ENCODE measurements at places on chromosomes 7 and 10. TPM values are rescaled to one million over a fixed set of nuclear protein-coding genes. Genes with fewer than 3 reads are reported as not detected.

The AIFM2 gene
- 3.3 TPM for total RNA-seq

The SEMA3C gene
- total RNA-seq = 159 TPM

GRCh38 chr10:124616040-124616835 lies 127.9 kb downstream of the FAM53B start:
- peaks cover 59% of the 10 kb centered on the region for H3K4me1 ChIP-seq
- peaks cover 80% of the 10 kb centered on the region for H3K36me3 ChIP-seq
- H3K4me3 ChIP-seq = no peak overlapping the region
- H3K27me3 ChIP-seq = no peaks in the 10 kb centered on the region
- no peak for DNase-seq

DNA sequence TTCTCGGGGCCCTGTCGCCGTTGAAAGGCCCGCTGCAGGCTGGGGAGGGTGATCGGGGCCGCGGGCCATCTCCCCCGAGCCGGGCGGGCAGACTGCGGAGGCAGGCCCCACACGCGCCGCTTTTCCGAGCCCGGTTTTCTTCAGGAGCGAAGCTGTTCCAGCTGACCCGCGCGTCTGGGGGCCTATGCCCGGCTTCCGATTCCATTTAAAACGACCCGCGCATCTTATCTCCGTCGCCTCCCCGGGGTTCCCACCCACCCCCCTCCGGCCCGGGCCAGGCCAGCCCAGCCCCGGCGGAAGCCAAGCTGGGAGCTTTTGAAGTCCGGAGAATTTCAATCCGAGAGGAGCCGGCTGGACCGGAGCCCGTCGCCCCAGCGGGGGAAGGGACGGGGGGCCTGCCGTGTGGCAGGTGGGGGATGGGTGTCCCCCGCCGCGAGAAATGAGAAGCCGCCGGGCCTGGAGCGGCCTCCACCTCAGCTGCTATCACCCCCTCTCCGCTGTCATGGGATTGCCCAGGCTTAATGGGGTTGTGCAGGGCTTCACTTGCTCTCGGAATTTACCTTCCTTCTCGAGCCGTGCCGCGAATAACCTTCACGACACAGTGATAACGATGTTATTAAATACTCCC lies 3.1 kb upstream of the EVX1 start:
- no peak overlapping the region for H3K27ac ChIP-seq
- no peaks in the 10 kb centered on the region for H3K36me3 ChIP-seq
- DNase-seq = no peak
- H3K4me1 ChIP-seq = peaks cover 50% of the 10 kb centered on the region
- H3K4me3 ChIP-seq = no peak overlapping the region

DNA sequence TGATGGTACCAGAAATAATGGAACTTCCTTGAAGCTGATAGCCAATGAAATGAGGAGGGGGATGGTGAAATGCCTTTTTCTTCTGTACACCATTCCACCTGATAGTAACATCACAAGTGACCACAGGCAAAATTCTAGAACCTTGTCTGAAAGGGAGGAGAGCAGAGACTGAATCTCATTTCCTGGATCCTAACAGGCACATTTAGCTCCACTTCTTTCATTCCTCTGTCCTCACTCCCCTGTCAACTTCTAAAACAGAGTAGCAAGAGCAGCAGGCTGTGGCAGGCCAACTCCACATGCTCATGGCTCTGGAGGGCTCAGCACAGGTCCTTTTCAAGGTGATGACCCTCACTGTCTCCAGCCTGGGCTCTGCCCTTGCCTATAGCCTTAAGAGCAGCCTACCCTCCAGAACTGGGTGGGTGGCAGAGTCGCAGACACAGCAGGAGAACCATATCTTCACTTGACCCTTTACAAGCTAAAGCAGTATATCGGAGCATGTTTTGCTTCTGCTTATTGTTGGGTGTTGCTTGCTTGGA lies at the start of gene LRRC18:
Gene LRRC18, minus strand, starts transcription at position 51 of the 536 bp plus-strand sequence. CDS start 25,685 bp downstream, outside the sequence.
- no peak within 1 kb of the TSS for H3K4me3 ChIP-seq
- DNase-seq = no peak
- H3K4me1 ChIP-seq = peaks cover 7% of the 10 kb centered on the region

GRCh38 chr10:13922586-13922985 lies 335.8 kb downstream of the PRPF18 start:
- H3K36me3 ChIP-seq = no peaks in the 10 kb centered on the region
- no peaks in the 10 kb centered on the region for H3K27me3 ChIP-seq
- no peak overlapping the region for H3K27ac ChIP-seq
- H3K4me1 ChIP-seq = peaks cover 3% of the 10 kb centered on the region

GRCh38 chr10:89702121-89702480 lies 711 bp downstream of the KIF20B start:
- peak overlapping the region; percentile 97 for H3K4me3 ChIP-seq
- H3K4me1 ChIP-seq = peaks cover 6% of the 10 kb centered on the region
- no peak for DNase-seq

DNA sequence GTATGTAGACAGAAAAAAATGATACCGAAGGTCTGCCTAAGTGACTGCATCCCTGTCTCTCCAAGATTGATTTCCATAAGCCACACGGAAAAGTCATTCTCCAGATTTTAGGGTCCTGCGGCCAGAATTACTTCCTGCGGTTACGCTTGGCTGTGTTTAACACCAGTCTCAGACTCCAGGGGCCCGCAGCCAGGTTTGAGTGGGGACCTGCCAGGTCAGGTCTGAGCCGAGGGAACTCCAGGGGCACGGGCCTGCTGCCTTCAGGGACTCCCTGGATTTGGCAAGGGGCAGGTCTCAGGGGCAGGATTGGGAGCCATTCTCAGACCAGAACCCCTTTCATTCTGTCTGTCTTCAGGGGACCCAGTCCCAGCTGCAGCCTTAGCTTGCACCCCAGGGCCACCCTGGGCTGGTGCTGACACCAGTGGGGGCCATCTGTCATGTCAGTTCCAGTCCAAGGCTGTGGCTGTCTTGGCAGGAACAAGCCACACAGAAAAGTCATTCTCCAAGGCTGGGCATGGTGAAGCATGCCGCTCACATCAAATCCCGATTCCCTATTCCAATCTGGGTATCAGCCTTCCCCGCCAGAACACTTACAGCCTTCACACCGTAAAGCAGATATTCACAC lies 39.0 kb downstream of the TMEM120A start:
- no peak overlapping the region for H3K27ac ChIP-seq
- peaks cover 9% of the 10 kb centered on the region for H3K4me1 ChIP-seq
- no peaks in the 10 kb centered on the region for H3K27me3 ChIP-seq

DNA sequence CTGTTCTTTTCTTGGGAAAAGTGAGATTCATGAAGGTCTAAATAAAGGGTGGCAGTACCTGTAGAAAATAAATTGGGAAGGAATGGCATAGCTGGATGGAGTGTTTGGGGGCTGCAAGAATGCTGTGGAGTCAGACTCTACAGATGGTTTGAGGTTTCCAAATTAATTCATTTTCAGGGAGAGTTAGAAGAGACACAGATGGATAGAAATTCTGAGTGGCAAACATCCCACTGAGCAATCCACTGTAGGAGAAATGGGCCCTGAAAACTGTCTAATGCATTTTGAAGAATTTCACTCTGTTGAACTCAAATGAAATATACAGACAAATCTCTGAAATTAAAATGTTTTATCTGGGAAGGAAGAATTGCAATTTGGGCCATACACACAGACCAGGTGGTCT lies 16.9 kb upstream of the NFE2L3 start:
- no peaks in the 10 kb centered on the region for H3K27me3 ChIP-seq
- H3K27ac ChIP-seq = no peak overlapping the region
- no peaks in the 10 kb centered on the region for H3K36me3 ChIP-seq
- H3K4me1 ChIP-seq = no peaks in the 10 kb centered on the region
- no peak for DNase-seq
- no peak overlapping the region for H3K4me3 ChIP-seq

- H3K4me3 ChIP-seq = no peak overlapping the region
- H3K27me3 ChIP-seq = peaks cover 2% of the 10 kb centered on the region
- no peaks in the 10 kb centered on the region for H3K36me3 ChIP-seq
- no peak overlapping the region for H3K27ac ChIP-seq
Measured at GRCh38 chr7:157516911-157517781, 180.3 kb downstream of the DNAJB6 start.

Data from spinal cord (tissue), 10 donors.